ENCODE measurements at places on chromosomes 4 and X.

DNA sequence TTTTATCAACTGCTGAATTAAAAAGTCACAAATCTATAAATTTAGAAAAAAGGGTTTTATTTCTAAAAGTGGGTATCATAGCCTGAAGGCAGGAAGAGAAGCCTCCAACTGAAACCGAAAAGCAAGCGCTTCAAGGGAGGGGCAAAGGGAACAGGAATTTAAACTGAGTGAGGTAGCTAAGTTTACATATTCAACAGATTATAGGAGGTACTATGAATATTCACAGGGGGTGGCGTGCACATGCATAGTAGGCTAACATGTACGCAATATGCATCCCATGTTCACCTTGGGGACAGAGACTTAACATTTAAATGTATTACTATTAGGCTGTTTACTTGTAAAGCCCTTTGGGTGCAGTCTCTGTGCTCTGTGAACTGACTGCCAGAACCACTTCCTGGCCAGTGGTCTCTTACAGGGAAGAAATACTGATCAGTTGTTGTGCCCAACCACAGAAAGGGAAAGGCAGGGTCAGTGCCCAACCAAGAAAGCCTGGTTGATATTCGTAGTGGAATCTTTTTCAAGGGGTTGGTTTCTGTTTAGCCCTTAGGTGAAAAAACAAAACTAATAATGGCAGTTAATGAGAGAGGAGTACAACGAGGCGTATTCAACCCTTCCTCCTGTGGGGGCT is 168.7 kb upstream of the GALNTL6 start:
- no peak for DNase-seq

DNA sequence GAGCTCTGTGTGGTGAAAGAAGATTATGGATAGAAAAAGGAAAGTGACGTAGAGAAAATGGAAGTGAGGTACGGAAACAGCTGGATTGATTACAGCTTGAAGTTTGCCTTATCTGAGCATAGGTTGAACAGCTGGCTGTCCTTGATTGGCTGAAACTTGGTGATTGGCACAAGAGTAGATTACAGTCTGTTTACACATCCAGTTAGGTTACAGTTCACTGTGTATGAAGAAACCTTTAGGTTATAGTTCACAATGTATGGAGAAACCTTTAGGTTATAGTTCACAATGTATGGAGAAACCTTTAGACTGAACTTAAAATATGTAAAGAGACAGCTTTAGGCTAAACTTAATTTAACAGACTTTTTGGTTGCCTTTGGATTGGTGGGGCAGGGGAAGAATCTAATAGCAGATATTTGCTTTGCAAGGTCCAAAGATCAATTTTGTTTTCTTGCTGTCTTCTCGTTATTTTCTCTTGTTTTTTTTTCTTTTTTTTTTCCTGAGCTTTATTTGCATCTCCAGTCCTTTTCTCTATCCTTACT is 15.6 kb upstream of the ART3 start:
- DNase-seq: no peak

DNA sequence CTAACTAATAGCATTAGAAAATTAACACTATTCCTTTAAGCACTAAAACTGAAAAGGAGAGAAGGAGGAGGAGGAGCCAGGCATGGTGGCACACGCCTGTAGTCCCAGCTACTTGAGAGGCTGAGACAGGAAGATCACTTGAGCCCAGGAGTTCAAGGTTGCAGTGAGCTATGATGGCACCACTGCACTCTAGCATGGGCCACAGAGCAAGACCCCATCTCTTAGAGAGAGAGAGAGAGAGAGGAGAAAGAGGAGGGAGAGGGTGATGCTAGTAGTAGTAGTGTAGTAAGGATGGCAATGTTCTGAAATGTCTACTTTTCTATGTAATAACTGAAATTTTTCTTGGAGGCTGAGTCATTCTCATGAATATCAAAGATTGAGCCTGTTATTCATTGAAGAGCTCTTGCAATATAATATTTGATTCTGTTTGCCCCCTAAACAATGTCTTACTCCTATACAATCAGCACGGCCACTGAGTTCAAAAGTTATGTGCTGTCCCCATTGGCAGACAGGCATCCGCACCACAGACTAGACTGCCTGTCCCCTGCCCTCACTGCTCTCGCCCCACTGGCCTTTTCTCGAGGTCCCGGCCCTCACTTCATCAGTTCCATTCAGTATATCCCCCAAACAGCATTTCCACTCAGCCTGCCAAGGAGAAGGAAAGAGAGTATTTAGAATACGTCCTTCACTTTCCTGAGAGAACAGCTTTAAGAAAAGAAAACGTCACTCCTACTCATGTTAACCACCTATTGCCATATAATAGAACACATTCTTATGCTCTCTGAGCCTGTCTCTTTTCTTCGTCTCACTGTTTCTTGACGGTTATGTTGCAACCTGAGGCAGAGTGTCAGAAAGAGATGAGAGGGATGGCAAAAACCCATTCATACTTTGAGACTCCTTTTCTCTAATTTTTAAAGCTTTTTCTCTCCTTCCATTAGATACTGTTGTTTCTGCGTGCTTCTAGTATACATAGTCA is 238.1 kb downstream of the PALLD start:
- DNase-seq: no peak

- DNase-seq: no peak
Measured at GRCh38 chrX:111170017-111170416, 74.0 kb downstream of the PAK3 start.

- no peak for DNase-seq
Measured at GRCh38 chr4:161522031-161522430, 641.8 kb downstream of the FSTL5 start.
